ENCODE measurements at places on chromosomes 3 and 15.

DNA sequence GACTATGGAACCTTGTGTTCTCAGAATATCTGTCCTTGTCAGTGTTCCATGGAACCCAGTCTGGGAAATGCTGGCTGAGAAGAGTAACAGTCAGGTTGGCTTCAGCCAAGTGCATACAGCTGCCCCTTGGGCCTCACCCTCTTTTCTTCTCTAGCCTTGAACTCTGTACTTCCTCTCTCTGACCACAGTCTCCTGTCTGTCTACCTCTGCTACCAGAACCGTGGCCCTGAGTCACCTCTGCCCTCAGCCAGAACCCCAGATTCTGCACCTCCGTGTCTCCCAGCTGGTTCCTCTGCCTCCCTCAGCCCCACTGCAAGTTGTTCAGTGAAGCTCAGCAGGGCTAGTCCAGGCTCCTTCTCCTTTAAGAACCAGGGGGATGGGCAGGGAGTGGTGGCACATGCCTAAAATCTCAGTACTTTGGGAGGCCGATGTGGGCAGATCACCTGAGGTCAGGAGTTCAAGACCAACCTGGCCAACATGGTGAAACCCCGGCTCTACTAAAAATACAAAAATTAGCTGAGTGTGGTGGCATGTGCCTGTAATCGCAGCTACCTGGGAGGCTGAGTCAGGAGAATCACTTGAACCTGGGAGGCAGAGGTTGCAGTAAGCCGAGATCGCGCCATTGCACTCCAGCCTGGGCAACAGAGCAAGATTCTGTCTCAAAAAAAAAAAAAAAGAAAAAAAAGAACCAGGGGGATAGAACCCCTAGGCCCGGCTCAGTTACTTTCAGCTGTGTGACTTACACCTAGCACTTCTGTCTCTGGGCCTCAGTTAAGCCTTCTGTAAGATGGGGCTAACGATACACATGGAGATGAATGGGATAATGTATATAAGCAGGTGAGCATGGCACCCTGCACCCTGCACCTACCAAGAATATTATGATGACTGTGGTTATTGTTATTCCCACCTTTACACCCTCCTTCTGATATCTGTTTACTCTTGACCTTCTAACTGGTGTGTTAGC lies 24.3 kb upstream of the TATDN2 start:
- no peak for DNase-seq

- DNase-seq = no peak
Observed at GRCh38 chr3:193134856-193135255, 106.2 kb upstream of the PLAAT1 start.

GRCh38 chr15:22956978-22957260 lies 23.2 kb downstream of the CYFIP1 start:
- no peak for DNase-seq

DNA sequence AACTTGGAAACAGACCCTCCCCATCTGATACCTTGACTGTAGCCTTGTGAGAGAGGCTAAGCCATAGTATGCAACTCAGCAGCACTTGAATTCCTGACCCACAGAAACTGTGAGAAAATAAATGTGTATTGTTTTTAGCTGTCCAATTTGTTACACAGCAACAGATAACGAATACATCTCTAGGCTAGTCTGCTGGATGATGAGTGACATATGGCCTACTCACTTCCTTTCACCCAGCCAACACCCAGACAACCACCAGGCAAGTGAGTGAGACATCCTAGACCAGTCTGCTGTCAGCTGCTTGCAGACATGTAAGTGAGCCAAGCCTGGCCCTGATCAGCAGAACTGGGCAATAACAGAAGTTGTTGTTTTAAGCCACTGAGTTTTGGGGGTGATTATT lies 19.2 kb upstream of the SMAD6 start:
- no peak for DNase-seq

- DNase-seq = no peak
Observed at GRCh38 chr3:51393134-51393495, 2.0 kb downstream of the RBM15B start.

GRCh38 chr3:194854206-194854605 lies 168.5 kb downstream of the FAM43A start:
- DNase-seq = no peak

GRCh38 chr3:14773691-14774128 lies 45.1 kb upstream of the FGD5 start:
- no peak for DNase-seq

- no peak for DNase-seq
Observed at GRCh38 chr3:107680698-107681097, 157.9 kb downstream of the BBX start.

DNA sequence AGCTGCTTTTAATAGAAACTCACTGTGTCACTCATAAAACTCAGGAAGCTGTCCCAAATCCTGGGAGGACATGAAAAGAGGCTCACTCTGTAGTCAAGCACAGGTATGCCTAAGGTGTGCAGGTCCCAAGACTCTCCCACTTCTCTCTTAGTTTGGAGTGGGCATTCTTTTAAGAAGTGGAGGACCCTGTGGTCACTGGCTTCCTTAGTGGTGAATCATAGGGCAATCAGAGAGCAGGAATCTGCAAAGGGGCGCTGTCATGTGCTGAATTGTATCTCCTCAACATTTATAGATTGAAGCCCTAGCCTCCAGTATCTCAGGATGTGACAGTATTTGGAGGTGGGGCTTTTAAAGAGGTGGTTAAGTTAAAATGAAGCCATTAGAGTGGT lies 47.2 kb upstream of the ZBTB38 start:
- no peak for DNase-seq

GRCh38 chr15:56252386-56252785 lies 8.7 kb upstream of the RFX7 start:
- no peak for DNase-seq

DNA sequence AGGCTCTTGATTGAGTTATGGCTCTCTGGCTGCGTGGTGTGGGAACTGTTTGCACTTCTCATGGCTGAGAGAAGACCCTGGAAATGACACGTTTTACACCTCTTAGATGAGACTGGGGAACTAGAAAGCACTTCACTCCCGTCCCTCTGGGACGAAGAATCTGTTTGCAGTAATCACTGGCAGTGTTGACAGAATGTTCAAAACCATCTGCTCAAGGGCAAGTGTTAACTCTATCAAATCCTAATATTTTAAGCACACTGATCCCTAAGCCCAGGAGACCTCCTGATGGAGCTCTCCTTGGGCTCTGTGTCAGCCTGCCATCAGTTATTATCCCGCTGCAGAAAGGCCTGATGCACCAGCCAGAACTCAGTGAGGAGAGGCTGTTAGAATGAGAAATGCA lies 323.8 kb upstream of the DNAJC19 start:
- DNase-seq = peak; percentile 83

GRCh38 chr3:98902351-98902740 lies 851 bp upstream of the DCBLD2 start:
- no peak for DNase-seq

- no peak for DNase-seq
Observed at GRCh38 chr3:137471130-137471529, 293.0 kb upstream of the SOX14 start.

GRCh38 chr3:73866846-73867245 lies 242.1 kb upstream of the PDZRN3 start:
- no peak for DNase-seq

GRCh38 chr3:198113206-198114053 lies 153.4 kb downstream of the LMLN start:
- DNase-seq = no peak

DNA sequence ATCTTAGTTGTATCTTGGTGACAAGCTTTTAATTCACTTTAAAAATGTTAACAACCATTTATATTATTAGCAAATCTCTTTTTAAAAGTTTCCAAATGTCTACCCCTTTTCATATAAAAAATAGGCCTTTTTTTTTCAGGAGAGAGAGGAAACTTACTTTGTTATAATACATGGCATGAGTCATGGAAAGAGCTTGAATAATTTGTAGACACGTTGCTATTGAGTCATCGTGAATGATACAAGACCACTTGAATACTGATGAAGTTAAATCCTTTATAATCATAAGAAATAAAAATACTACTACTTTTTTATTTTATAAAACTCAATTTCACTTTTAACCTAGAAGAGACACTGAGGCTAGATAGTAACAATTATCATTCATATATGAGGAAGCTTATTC lies 70.3 kb upstream of the BBX start:
- no peak for DNase-seq

GRCh38 chr15:90576711-90577389 lies 47.1 kb downstream of the CRTC3 start:
- no peak for DNase-seq

GRCh38 chr3:45232521-45232920 lies 6.4 kb upstream of the TMEM158 start:
- no peak for DNase-seq

GRCh38 chr15:53037904-53038654 lies 247.9 kb upstream of the ONECUT1 start:
- no peak for DNase-seq

DNA sequence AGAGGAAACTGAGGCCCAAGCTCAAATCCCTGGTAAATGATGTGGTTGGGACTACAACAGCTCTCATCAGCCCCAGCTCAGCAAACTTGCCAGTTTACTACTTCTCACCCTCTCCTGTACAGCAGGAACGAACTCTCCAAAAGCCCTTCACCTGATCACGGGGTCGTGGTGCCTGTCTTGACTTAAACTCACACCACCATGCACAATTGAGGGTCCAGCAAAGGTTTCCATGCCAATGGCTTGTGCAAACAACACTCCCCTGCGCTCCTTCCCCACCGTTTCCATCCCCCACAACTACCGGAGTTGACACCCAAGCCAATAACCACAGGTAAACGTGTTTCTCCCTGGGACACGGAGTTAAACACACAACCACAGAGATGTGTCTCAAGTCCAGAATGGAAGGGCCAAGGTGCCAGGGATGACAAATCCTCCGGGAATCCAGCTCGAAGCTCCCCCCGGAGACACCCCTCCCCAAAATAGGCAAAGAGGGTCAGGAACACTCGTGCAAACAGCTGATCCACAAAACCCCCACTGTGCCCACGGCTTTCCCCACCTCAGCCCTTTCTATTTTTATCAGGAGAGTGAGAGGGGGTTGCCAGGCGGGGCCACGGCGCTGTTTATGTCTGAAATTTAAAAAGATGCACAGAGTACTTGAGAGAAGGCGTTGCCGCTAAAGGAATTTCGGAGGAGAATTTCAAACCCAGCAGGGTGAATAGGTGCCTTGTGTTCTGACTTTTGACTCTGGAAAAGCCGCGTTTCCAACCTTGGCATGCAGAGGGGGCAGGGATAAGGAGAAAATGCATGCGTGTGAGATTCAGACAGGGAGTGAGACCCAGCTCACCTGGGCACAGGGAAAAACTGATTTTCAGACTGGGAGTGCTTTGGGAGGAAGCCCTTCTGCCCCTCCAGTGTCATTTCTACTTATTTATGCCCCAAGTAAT lies 10.6 kb upstream of the ACAN start:
- DNase-seq = no peak

GRCh38 chr3:9036404-9037131 lies 73.3 kb upstream of the RAD18 start:
- no peak for DNase-seq

DNA sequence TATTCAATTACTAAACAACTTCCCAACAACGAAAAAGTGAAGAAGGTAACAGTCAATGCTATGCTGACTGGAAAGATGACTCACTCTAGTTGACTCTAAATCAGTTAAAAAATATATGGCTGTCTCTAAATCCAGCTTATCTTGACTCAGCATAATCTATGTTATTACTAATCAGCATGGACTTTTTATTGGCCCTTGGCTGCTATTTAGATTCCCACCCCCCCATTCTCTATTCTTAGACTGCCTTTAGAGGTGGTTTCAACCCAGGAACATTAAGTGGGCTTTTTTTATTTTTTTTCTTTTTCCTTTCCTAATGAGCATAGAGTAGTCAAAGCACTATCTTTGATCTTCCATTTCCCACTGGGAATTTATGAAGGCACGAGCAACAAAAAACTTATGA lies 1.9 kb downstream of the PCOLCE2 start:
- no peak for DNase-seq

DNA sequence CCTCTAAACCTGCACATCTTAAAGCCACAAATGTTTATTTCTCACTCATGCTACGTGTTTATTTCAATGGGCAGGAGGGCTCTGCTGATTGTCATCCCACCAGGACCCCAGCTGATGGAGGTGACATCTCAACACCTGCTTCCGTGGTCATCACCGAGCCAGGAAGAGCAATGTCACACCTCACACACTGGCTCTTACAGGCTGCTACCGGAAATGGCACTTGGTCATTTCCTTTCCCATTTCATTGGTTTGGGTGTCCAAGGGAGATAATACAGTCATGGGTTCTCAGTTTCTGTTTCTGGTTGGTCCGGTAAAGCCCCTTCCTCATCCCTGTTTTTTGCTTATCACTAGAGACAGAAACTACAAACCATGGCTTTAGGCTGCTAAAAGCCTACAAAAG lies 41.9 kb downstream of the ABHD2 start:
- peak; percentile 12 for DNase-seq

DNA sequence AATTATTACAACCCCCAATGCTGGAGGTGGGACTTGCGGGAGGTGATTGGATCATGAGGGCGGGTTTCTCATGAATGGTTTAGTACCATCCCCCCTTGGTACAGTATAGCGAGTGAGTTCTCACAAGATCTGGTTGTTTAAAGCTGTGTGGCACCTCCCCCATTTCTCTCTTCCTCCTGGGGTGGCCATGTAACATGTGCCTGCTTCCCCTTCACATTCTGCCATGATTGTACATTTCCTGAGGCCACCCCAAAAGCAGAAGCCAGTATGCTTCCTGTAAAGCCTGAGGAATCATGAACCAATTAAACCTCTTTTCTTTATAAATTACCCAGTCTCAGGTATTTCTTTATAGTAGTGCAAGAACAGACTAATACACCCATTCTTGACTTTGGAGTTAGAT lies 20.3 kb upstream of the PROK2 start:
- no peak for DNase-seq

DNA sequence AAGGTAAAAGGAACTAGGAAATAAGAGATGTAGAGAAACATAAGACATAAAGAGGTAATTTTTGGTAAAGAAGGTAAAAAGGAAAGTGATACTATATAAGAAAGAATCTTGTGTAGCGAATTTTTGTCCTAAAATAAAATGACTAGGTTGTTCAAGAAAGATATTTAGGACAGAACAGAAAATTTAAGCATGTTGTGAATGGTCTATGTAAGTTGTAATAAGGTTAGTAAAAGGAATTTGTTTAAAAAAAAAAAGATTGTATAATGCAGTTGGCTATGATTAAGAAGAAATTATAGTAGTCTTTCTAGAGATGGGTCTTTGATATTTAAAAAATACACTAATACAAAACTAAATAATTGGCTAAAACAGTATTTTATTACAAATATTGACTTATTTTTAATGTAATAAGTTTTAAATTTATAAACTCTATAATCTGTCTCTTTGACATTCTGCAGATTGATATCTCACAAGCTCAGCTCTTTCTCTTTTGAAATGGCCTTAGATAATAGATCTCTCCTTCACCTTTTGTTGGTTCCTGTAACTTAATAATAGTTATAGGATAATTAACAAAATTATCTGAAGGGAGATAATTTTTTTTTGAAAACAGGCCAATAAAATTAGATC lies 3.7 kb upstream of the SLC41A3 start:
- DNase-seq = no peak

DNA sequence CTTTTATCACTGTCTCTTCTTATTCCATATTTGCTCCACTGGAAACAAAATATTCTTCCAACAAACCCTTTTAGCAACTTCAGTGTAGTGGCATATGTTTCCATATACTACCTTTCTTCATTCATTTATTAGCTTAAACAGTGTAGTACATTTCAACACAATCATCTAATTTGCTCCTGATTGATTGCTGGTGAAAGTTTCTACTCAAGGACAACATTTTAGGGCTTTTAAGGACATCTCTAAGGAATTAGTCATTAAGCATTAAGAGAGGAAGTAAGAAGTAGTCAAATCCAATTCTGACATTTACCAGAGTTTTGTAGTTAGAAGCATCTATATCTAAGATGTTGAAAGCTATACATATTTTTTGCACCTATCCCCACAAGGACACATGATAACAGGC lies 55.8 kb downstream of the RSRC1 start:
- no peak for DNase-seq
